ENCODE measurements at places on chromosomes 3 and 15.

DNA sequence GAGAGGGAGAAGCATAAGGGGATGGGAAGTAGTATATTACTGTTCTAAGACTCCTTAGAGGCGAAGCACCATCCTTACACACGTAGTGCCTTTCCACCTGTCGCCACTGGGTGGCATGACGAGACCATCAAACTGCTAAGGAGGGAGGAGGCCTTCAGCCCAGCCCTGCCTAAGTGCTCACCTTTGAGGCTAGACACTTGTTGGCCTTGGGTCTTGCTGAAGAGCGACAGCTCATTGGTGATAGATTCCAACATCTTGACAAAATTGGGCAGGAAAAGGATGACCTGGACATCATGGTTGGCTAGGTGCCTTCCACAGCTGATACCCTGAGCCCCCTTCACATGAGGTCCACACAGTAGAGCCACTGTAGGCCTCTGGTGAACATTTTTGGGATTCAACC is 19.6 kb downstream of the CLK3 start:
- DNase-seq: peak; percentile 76

DNA sequence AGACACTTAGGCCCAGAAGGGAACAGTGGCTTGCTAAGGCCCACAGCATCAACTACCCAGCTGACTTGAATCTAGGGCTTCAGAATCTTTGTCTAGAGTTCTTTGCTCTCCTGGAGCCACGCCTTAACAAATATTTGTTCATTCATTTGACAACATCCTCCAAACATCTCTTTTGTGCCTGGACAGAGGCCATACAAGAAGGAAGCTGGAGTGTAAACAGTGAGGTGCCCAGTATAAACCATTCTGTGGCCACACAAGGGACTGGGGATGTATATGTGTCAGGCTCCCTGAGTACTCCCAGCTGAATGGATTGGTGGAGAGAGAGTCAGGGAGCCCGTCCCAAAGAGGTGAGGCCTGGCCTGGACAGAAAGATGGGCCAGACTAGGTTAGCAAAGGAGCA is 3.4 kb downstream of the CIB2 start:
- no peak for DNase-seq

DNA sequence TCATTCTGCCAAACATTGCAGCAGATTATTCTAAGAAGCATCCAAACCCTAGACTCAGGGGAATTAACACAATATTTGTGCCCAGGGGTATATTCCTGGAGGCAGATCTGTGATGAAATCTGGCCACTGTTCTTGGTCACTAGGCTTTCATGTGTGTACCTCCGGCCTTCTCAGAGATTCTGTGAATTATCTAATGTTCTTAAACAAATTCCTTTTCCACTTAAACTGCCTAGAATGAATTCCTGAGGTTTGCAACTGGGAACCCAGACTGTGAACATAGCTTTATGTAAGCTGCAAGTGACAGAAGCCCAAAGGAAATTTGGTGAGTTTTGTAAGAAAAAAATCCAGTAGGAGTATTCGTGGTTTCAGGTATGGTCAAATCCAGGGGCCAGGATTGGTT is 20.7 kb upstream of the CTNNB1 start:
- no peak for DNase-seq

- no peak for DNase-seq
These were observed 96.7 kb downstream of the IL5RA start for GRCh38 chr3:3013317-3014052.

GRCh38 chr15:52143873-52144272 is 31.3 kb upstream of the BCL2L10 start:
- no peak for DNase-seq

DNA sequence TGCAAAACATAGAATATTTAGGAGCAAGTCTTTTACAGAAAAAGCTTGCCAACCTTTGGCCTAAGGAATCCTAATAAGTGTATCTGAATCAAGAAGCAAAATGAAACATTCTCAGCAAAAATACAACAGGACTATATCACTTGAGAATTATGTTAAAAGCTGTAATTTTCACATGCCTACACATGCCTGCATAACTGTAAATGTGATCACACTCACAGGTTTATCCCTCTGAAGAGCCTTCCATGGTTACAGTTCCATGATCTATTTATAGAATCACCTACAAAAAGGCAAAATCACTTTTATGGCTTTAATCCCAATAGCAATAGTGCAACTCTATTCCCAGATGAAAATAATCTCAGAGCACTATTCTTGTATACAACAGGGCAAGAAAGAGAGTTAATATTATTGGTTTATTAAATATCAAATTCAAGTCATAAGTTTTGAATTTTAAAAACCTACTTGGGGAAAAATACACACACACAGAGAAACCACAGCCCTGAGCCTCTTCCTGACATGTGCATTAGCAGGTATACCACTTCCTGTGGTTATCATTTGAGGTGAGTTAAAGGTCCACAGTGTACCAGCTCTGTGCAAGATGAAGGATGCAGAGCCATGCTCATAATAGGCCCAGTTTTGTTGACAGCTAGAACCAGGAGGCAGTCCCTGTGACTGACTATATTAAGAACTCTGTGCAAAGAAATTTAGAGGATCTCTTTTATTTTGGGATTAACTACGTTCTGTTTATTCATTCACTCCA is 252.5 kb upstream of the TGFBR2 start:
- DNase-seq: peak; percentile 14

GRCh38 chr3:50303013-50303815 is at the start of gene HYAL1:
Gene HYAL1 (minus strand): TSS chr3:50303574. CDS start chr3:50302956, 618 bp downstream.
- DNase-seq: no peak

- no peak for DNase-seq
These were observed 21.9 kb downstream of the FEM1B start for GRCh38 chr15:68299436-68299835.

GRCh38 chr15:70192041-70192440 is 94.3 kb upstream of the TLE3 start:
- DNase-seq: no peak

GRCh38 chr3:64133987-64134386 is 91.3 kb downstream of the PRICKLE2 start:
- no peak for DNase-seq

DNA sequence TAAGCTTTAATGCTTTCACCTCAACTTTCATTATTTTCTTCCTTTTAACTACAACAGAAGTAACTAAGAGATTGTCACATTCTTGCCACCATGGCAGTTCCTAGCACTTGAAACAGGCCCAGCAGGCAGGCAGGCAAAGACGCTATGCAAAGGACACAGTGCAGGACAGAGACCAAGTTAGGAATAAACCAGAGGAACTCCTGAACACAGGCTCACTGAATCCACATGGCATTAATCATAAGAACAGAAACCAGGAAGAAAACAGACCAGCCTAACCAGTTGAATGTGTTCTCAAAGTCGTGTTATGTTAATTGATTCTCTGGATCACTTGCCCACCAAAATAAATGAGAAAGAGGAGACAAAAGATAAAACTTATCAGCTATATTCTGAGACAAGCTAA is 397.6 kb downstream of the TBL1XR1 start:
- DNase-seq: no peak

DNA sequence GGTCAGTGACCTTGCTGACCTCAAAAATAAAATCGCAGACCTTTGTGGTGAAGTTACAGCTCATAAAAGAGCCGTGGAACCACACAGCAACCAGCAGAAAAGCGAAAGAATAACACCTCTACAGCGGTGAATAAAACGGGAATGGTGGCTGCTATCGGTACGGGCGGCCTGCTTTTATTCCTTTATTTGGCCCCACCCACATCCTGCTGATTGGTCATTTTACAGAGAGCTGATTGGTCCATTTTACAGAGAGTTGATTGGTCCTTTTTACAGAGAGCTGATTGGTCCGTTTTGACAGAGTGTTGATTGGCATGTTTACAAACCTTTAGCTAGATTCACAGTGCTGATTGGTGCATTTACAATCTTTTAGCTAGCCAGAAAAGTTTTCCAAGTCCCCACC is 80.7 kb upstream of the ATP10A start:
- DNase-seq: no peak

GRCh38 chr3:147655236-147655635 is 246.1 kb downstream of the ZIC1 start:
- DNase-seq: no peak

DNA sequence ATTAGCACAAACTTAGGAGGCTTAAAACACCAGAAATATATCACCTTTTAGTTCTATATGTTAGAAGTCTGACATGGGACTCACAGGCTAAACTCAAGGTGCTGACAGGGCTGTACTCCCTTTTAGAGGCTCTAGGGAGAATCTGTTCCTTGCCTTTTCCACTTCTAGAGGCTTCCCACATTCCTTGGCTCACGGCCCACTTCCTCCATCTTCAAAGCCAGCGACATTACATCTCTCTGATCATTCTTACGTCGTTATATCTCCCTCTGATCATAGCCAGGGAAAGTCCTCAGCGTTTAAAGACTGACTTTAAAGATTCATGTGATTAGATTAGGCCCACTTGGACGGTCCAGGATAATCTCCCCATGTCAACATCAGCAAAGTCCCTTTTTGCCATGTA is 166.3 kb downstream of the GREM1 start:
- no peak for DNase-seq

GRCh38 chr15:87572381-87572910 is 684.1 kb downstream of the NTRK3 start:
- no peak for DNase-seq

- no peak for DNase-seq
These were observed 209.8 kb upstream of the RBMS3 start for GRCh38 chr3:29070959-29071634.

- no peak for DNase-seq
These were observed 281.7 kb downstream of the ROBO2 start for GRCh38 chr3:77321646-77322045.

DNA sequence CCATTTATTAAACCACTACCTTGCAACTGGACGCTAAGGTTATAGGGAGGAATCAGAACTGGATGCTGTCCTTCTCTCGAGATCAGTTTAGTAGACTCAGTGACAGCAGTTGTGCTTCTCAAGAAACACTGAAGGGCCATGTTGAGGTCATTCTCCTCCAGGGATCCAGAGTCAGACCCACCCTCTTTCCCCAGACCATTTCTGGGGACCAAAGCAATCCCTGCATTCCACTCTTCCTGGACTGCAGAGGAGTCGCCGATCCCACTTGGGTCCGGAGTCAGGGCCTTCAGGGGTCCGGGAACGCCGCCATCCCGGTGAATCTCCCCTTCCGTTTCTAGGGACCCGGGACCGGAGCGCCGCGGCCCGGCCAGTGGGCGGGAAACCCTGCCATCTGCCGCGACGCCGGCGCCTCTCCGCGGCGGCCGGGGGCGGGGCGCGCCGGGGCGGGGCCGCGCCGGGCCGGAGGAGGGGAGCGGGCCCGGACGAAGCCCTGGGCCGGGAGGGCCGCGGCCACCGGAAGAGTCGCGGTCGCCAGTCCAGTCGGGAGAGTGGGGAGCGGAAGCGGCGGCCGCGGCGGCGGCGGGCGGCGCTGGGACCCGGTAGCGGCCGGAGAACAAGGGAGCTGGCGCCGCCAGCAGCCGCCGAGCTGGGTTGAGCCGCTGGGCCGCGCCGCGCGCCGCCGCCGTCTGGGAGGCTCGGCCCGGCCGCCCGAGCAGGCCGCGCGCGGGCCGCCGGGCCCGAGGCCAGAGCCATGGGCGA is at the start of gene DVL3:
DVL3 (plus strand) TSS at position 493 of the 759 bp plus-strand sequence; CDS start at position 752, 259 bp downstream.
- peak; percentile 21 for DNase-seq

- DNase-seq: no peak
These were observed 180.9 kb upstream of the TBL1XR1 start for GRCh38 chr3:177378168-177378567.

DNA sequence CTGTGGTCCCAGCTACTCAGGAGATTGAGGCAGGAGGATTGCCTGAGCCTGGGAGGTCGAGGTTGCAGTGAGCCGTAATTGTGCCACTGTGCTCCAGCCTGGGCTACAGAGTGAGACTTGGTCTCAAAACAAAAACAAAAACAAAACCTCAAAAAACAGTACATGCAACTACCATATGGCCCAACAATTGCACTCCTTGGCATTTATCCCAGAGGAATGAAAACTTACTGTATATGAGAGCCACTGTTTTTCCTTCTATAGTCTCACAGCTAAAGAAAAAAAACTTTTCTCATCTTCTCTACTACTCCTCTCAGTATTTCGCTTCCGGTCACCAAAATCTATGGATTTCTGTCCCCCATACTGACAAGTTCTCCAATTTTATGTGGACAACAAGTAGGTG is 84.3 kb downstream of the FLNB start:
- no peak for DNase-seq

- DNase-seq: peak; percentile 33
These were observed 723.9 kb upstream of the ZNF385D start for GRCh38 chr3:22474706-22475445.

DNA sequence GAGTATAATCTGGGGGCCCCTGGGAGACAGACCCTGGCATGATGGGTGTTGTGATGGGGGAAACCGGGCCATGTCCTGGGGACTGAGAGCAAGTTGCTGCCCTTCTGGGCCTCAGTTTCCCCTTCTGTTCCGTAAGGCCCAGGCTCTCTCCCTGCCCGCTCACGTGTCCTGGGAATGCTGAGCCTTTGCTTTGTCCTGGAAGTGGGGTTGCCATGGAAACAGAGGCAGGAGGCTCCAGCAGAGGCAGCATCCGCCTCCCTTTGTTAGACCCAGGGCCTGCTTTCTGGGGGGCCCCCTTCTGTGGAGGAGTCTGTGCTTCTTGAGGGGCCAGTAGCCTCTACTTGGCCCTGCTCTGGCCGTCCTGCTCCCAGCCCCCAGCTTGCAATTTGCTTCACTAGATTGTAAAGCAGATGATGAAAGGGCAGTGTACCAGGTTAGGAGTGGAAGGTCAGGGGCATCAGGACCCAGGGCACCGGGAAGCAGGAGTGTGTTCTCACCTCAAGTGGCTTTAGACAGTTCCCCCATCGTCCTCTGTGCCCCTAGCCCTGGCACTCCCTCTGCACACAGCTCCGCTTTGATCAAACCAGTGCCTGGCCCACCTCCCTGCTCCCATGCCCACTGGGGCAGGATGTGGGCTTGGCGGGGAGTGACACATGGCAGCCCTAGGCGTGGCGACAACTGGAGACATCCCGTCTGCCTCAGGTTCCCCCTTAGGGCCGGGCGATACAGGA is 105.6 kb downstream of the FBLN2 start:
- no peak for DNase-seq

- peak; percentile 84 for DNase-seq
These were observed 6.4 kb downstream of the CELSR3 start for GRCh38 chr3:48656061-48656840.

- no peak for DNase-seq
These were observed 11.2 kb downstream of the ACAN start for GRCh38 chr15:88814393-88814792.

- DNase-seq: no peak
These were observed 159.6 kb upstream of the PROK2 start for GRCh38 chr3:71944482-71945065.

DNA sequence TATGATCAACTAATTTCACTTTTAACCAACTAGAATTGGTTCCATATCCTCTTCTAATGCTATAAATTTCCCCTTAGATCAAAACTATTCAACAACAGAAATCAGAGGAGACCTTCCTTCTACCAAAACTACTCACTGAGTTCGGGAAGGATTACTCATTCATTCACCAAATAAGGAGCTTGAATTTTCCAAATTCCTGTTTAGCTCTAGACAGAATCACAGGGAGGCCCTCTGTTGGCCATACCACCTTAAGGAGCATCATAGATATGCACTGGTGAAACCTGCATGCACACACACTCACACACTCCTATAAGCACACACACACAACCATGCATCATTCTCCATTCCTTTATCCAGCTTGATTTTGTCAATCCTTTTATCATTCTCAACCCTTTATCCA is 49.0 kb downstream of the SUCLG2 start:
- DNase-seq: no peak

- DNase-seq: no peak
These were observed 39.0 kb upstream of the POMGNT2 start for GRCh38 chr3:43144761-43145490.
